Activated CD4-positive, alpha-beta T cell treated with anti-CD3 and anti-CD28 coated beads, Interleukin-2, amount 10 ng/mL, durations not matched to agents 7 days and 5 days (primary cell): ENCODE measurements at places on chromosomes 7 and 10. TPM values are rescaled to one million over a fixed set of nuclear protein-coding genes. Genes with fewer than 3 reads are reported as not detected.

- DNase-seq = no peak
Observed at GRCh38 chr7:149254181-149254858, 7.7 kb upstream of the ZNF783 start.

DNA sequence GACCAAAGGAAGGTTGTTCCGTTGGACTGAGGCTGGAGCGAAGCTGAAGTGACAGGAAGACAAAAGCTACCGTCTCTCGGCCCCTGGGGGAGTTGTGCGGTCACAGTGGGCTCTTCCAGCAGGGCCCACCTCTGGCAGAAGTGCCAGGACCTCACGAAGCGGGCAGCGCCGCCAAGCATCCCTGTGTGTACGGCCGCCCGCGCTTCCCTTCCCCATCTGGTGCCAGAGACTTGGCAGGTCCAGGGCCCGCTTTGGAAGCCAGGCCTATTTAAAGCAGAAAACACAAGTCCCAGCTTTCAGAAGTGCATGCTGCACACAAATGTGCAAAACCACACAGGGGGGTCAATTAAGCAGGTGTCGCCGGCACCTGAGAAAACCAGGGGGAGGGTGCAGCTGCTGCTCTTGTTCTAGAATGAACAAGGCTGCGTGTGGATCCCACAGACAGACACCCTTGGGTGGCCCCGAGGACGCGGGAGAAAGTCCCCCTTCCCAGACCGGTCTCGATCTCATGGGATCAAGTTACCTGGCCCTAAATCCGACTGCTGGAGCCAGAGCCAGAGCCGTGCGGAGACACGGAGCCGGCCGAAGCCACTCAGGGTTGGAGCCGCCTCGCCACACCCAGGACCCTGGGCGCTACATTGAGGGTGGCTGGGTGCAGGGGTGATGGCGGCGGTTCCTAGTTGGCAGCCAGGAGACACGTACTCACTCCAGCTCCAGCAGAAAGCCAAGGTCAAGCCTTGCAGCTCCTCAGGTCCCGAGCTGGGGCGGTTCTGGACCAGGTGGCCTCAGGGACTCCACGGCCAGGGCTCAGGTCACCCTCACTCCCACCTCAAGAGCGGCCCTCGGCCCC lies 51.8 kb upstream of the PPP2R2D start:
- no peak for DNase-seq

DNA sequence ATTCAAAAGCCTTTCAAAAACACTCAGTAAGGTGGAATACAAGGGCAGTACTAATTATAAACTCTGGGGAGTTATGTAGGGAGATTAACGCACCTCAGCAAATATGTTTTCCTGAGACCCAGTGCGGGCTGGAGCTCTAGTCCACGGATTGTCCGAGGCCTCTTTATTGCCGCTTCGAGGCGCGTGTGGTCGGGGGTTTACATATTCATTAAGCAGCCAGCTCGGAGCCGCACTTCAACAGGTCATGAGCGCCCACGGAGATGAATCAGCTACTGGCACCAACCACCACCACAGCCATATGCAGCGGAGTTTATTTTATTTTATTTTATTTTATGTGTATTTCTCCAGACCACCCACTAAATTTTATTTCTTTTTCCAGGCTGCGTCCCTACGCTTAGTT lies 195.9 kb upstream of the ADARB2 start:
- DNase-seq = no peak

- DNase-seq = no peak
Observed at GRCh38 chr7:85290269-85290668, 103.4 kb upstream of the SEMA3D start.

DNA sequence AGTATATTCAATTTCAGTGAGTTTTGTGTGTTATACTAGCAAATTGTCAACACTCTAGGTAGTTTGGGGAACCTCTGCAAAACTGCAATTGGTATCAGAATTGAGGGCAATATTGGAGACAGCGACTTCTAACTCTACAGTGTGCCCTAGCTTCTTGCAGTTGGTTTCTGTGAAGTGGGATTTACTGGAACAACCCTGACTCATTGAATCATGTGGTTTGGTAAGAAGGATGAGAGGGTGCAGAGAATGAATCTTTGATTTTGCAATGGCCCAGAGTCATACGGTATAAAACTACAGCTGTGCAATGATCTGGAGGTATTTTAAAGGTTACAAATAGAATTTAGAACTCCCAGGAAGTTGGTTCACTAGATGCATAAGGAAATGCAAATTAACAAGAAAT lies 129.1 kb upstream of the PPP1R3A start:
- no peak for DNase-seq

- DNase-seq = no peak
Observed at GRCh38 chr7:130441408-130441869, 623 bp upstream of the CEP41 start.

- DNase-seq = no peak
Observed at GRCh38 chr10:132158823-132159222, 27.9 kb upstream of the DPYSL4 start.

- DNase-seq = no peak
Observed at GRCh38 chr7:134792968-134793367, 13.5 kb downstream of the CALD1 start.

DNA sequence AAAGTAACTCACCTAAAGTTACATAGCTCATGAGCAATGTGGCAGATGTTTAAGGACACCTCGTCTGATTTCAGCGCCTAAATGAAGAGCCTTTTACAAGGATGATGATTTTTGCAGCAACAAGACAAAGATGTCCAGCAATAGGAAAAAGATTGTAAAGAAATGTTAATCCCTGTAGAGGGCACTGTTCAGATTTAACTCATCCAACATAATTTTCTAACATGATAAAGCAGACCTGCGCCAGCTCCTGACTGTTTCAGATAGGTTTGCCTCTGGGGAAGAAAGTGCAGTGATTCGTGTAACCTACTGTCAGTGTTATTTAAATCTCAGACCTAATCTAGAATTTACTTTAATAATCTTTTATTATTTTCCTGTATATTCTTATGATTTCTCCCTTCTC lies 595.2 kb downstream of the AUTS2 start:
- no peak for DNase-seq

DNA sequence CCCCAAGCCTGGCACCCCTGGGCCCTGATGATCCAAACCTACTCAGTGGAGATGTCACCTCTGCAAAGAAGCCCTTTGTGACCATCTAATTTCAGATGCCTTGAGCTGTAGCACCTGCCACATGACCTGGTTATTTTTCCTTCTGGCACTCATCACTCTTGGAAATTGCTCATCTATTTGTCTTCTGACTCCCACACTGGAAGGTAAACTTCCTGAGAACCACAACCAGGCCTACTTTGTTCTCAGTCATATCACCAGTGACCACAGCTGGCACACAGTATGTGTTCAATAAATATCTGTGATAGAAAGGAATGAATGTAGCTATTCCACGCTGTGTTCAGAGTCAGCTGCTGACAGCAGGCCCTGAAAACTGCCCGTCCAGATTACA lies 97.1 kb downstream of the SH3PXD2A start:
- DNase-seq = no peak

GRCh38 chr7:94350734-94351133 lies 44.0 kb upstream of the COL1A2 start:
- DNase-seq = no peak

DNA sequence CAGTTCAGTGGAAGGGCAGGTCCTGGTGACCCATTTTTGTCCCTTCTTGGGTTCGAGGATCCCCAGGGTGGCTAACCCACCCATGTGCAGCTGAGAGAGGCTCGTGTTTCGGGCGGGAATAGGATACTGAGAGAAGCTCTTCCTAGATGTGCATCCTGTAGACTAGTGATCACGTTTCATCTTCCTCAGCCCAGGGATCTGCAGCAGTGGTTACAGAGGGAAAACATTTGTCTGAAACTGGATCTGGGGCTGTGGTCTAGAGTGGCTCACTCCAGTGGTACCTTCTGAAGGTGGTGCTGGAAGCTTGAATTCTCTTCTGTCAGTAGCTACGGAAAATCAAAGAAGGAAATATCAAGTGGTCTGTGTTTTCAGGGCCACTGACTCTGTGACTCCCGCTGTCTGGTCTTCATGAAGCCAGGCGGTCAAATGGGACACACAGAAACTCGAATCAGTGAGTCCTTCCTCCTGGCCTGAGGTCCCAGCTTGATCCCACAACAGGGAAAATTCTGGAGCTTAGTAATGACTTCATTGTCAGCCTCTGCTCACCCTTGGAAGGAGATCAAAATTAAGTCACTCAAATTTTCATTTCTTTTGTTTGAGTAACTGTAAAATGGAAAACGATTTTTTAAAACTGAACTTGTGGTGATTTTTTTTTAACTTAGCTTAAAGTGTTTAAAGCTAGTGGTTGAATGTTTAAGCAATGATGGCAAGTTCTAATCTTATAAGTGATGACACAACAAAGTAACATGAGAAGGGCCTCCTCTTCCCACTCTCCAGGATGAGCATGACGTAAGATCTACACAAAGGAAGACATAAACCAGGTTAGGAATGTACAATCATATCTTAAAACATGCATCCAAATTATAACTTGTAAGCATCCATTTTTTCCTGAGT lies 469.3 kb upstream of the KLF6 start:
- DNase-seq = no peak

GRCh38 chr10:86329093-86329710 lies 37.4 kb downstream of the GRID1 start:
- DNase-seq = no peak

- no peak for DNase-seq
Observed at GRCh38 chr10:114442091-114442630, 37.9 kb upstream of the AFAP1L2 start.

DNA sequence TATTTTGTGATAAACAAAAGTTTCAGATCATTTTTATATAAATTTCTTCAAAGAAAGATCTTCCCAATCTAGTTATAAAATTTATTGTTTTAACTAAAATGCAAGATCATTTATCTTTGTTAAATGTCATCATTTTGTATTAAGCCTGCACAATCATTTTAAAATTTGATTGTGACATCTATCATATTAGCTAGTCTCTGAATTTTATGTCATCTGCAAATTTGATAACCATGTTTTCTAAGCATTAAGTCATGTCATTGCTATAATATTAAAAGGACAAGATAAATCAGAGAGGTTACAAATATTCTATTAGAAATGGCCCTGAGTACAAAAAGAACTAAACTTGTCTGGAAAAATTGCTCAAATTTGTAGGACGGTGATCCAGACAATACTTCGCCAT lies 175.9 kb downstream of the PTN start:
- no peak for DNase-seq

GRCh38 chr7:113338071-113338696 lies 219.8 kb upstream of the SMIM30 start:
- no peak for DNase-seq

DNA sequence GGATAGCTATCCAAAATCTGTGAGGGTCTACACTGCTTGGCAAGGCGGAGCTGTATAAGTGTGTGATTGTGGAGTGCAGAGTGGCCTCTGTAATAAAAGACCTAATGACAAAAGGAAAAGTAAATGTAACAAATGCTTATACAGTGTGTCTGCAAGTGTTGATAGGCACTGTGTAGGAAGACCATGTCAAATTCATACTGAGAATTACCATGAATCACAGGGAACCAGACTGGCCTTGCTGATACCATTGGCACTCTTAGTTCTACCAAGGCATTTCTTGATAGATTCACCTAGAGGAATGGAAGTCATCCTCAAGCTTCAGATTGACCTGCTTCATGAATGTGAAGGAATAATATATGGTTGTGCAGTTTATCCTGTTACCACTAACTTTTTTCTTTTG lies 58.8 kb downstream of the CYCS start:
- DNase-seq = no peak

DNA sequence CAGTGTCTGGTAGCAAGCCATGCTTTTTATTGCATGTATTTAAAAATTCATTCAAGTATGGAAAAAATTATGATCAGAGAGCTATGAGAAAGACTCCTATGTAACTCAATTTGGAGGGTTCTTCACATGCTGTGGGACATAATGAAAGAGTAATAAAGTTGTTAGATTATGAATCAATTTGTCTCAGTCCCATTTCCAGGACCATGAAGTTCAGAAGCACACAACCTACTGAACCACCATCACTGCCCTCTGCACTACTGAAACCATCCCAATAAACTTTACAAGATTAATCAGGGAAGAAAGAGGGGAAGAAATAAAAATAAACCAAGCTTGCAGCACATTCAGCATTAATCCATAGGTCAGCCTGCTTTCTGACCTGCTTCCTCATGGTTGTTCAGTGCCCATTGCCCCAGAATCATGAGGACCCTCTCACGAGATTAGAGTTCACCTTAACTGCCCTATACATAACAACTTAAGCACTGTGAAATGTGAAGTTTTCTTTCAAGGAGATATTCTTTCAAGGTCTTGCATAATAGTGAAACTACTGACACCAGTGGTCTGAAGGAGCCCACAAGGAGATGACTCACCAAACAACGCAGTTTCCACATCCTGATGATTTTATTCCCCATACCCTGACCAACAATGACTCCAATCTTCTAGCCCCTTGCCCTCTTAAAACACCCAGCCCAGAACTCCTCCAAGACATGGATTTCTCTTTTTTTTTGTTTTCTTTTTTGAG lies 171.5 kb upstream of the ADCY1 start:
- no peak for DNase-seq

DNA sequence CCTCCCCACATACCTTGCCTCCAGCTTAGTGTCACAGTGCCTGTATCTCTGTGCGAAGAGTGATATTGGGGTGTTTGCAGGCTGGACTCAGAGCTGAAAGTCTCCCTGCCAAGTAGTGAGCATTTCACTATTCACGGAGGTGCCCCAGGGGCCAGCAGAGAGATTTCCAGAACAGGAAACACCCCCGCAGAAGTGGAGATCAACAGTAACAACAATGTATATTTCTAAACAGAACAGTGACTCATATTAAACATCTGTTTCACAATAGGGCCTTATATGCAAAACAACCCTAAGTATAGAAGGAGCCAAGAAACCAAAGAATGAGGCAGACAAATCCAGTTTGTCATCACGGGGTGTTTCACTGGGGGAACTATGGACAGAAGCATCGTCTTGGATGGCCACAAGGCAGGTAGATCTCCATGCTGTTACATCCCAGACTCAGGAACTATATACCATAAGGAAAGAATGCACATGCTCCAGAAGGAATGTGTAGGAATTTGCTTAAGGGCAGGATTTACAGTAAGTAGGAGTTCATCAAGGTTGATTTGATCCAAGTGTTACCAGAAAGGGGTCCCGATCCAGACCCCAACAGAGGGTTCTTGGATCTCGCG lies 29.3 kb upstream of the CCL24 start:
- DNase-seq = no peak

DNA sequence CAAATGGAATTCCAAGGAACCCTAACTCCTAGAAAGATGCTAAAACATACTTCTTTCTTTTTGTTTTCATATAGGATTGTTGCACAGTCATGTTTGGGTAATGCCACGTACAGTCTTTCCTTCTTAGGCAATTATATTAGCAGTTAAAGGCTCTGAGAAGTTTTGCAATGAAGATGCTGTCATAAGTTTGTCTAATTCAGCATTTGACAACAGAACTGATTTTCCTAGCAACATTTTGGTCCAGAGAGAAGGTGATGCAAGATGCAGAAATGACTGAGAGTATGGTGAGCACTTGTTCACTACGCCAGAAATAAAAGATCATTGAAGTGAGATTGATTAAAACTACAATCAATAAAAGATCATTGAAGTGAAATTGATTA lies 184.0 kb upstream of the PLXNA4 start:
- no peak for DNase-seq

Gene ST8SIA6
- total RNA-seq = 0.15 TPM

Gene CYP2W1
- not detected for total RNA-seq

Gene NRP1
- total RNA-seq = 0.40 TPM

Gene SPDYE3
- not detected for total RNA-seq

Gene BLNK
- total RNA-seq = not detected

Gene MINDY4
- total RNA-seq = 1.8 TPM

Gene PI4K2A
- 10.1 TPM for total RNA-seq

Gene CPED1
- not detected for total RNA-seq

Gene FAM221A
- 4.5 TPM for total RNA-seq
